ENCODE measurements at places on chromosomes 6 and 20.

- no peak for DNase-seq
These were observed 73.9 kb downstream of the PLCB1 start for GRCh38 chr20:8205996-8206395.

DNA sequence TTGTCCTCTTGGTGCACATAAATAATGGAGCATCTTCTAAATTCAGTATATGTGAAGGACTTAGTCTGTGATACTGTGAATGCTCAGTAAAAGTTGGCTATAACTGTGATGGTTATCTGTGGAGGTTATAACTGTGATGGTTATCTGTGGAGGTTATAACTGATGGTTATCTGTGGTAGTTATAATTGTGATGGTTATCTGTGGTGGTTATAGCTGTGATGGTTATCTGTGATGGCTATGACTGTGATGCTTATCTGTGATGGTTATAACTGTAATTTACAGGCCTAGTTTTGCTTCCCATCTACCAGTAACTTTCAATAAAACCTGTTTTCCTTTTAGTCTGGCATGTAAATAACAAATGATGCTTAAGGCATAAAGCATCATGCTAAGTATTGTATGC, 16.5 kb downstream of the PTK7 start:
- DNase-seq = no peak

DNA sequence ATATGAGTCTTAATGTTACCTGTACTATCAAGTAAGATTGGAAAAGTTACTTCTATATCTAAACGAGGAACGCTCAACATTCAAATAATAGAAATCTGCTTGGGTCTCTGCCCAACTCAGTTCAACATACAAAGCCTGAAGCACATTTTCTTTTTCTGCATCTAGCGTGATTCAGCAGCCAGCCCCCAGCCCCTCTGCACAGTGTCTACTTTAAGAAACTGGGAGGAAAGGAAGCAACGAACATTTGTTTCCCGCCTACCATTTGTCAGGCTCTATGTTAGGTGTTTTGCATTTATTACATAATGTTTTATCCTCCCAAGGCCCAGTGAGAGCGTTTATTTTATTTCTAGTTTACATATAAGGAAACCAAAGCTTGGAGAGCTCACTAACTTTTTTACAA, 17.3 kb downstream of the PHACTR1 start:
- no peak for DNase-seq

- no peak for DNase-seq
These were observed 332.5 kb upstream of the CITED2 start for GRCh38 chr6:139706912-139707311.

- DNase-seq = no peak
These were observed 83.3 kb downstream of the SYCP2 start for GRCh38 chr20:59850018-59850641.

GRCh38 chr20:33400812-33401183, 521 bp downstream of the CDK5RAP1 start:
- no peak for DNase-seq
